ENCODE measurements at places on chromosomes 2 and 18. TPM values are rescaled to one million over a fixed set of nuclear protein-coding genes. Genes with fewer than 3 reads are reported as not detected.

The TM4SF20 gene
- 0.12 TPM for polyA plus RNA-seq

The NOL4 gene
- not detected for polyA plus RNA-seq

The UGT1A3 gene
- not detected for polyA plus RNA-seq

The CIDEA gene
- polyA plus RNA-seq, result 27.2 TPM

The SKOR2 gene
- not detected for polyA plus RNA-seq

The CTAGE1 gene
- not detected for polyA plus RNA-seq

The KCNE4 gene
- 8.2 TPM for polyA plus RNA-seq

The COL3A1 gene
- polyA plus RNA-seq, result 262 TPM

The PLCD4 gene
- polyA plus RNA-seq, result 0.21 TPM

The IL1RL2 gene
- polyA plus RNA-seq, result 0.10 TPM

The HOXD4 gene
- polyA plus RNA-seq, result 3.8 TPM

The GCKR gene
- polyA plus RNA-seq, result 3.0 TPM

The WNT10A gene
- 0.07 TPM for polyA plus RNA-seq

The CLEC4F gene
- not detected for polyA plus RNA-seq

The CDH7 gene
- not detected for polyA plus RNA-seq

The PFN4 gene
- 0.31 TPM for polyA plus RNA-seq

The DCC gene
- polyA plus RNA-seq, result 0.13 TPM

The SP9 gene
- polyA plus RNA-seq, result not detected

The C2orf81 gene
- 2.4 TPM for polyA plus RNA-seq

The AMER3 gene
- 0.28 TPM for polyA plus RNA-seq
